Mesothelial cell of epicardium (in vitro differentiated cells): ENCODE measurements at places on chromosomes 3 and 15. TPM values are rescaled to one million over a fixed set of nuclear protein-coding genes. Genes with fewer than 3 reads are reported as not detected.

Gene SLC38A3
- total RNA-seq = 0.84 to 2.5 TPM (median 1.8 TPM) in 3 replicates

Gene CLDN1
- total RNA-seq = 11.4 to 12.8 TPM (median 11.4 TPM) in 3 replicates

Gene NDN
- 84.8 to 89.0 TPM (median 85.8 TPM) in 3 replicates for total RNA-seq

Gene ATR
- total RNA-seq = 23.6 to 27.9 TPM (median 25.5 TPM) in 3 replicates

Gene ARPP21
- total RNA-seq = 0.67 to 1.1 TPM (median 0.68 TPM) in 3 replicates

Gene TRIM42
- total RNA-seq = not detected in 3 replicates

Gene PRKCD
- 15.2 to 17.0 TPM (median 16.1 TPM) in 3 replicates for total RNA-seq

Gene GDPGP1
- total RNA-seq = 8.0 to 9.2 TPM (median 8.4 TPM) in 3 replicates

Gene AHSG
- 0.14 TPM in 1 of 3 replicates, not detected in the others for total RNA-seq

Gene SYNPR
- total RNA-seq = 3.7 to 3.8 TPM (median 3.7 TPM) in 3 replicates

Gene TUSC7
- not detected in 3 replicates for total RNA-seq

Gene ALG1L2
- total RNA-seq = 1.8 to 3.1 TPM (median 2.8 TPM) in 3 replicates

Gene ZCWPW2
- 1.3 to 1.5 TPM (median 1.4 TPM) in 3 replicates for total RNA-seq

Gene GAP43
- 4.2 to 6.1 TPM (median 5.7 TPM) in 3 replicates for total RNA-seq

- DNase-seq = peak; percentile 60
Observed at GRCh38 chr3:126083913-126084767, at the start of gene SLC41A3. TSS of gene SLC41A3 (minus strand) at chr3:126084124. CDS start at chr3:126068219, 15,905 bp downstream.

- no peak for DNase-seq
Observed at GRCh38 chr3:160061525-160061924, 72.9 kb downstream of the IL12A start.

GRCh38 chr3:143002083-143002712, 828 bp downstream of the U2SURP start:
- DNase-seq = no peak

DNA sequence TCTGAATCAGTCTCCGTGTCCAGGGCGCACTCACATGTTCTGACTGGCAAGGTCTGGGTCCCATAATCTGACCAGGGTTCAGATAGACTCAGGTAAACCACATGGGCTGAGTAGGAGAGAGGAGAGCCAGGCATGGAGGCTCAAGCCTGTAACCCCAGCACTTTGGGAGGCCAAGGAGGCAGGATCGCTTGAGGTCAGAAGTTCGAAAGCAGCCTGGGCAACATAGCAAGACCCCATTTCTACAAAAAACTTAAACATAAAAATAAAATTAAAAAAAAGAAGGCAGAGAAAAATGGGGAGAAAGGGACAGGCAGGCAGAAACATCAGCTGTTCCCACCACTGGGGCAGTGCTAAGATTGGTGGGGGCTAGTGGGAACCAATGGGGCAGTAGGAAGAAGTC, 5.4 kb downstream of the TMEM43 start:
- no peak for DNase-seq

DNA sequence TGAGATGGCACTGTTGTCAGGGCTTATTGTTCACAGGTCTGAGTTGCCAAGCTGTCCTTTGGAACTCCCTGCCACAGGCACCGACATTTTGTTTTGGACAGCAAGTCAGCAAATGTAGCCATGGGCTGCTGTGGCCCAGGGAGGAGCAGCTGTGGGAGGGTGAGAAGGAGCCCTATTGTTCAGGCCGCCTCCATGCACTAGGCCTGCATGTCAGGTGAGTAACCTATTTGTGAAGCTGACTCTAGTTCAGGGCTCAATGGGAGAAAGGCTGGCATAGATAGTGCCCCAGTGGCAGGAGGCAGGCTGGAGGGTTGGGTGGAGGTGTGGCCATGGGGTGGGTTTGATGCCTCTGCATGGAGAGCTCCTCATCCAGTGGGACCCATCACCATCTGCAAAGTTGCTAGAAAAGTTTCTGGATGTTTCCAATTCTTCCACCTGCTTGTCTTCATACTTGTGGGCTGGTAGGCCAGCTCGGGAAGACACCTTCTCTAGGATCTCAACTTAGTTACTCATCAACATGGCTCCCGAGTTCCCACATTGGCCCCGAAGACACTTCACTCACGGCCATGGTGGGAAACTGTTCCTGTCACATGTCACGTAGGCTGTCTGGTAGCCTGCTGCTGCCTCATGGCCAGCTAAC, 19.5 kb downstream of the AMOTL2 start:
- DNase-seq = no peak

GRCh38 chr3:158679547-158680000, 7.1 kb upstream of the LXN start:
- DNase-seq = no peak

DNA sequence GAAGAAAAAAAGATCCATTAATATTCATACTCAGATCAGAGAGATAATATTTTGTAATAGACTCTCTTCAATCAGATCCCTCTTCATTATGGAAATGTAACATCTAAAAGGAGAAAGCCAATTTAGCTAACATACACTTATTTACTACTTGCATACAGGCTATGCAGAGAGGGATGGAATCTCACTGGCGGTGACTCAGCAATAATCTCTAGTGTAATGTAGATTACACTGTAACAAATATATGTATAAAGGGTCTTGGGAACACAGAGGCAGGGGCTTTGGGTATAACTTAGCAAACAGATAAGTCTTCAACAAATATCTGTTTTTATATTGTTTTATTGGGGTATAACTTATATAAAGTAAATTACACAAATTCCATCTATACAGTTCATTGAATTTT, 69.6 kb downstream of the CGNL1 start:
- DNase-seq = no peak

GRCh38 chr3:72191209-72191960, 406.4 kb upstream of the PROK2 start:
- no peak for DNase-seq

DNA sequence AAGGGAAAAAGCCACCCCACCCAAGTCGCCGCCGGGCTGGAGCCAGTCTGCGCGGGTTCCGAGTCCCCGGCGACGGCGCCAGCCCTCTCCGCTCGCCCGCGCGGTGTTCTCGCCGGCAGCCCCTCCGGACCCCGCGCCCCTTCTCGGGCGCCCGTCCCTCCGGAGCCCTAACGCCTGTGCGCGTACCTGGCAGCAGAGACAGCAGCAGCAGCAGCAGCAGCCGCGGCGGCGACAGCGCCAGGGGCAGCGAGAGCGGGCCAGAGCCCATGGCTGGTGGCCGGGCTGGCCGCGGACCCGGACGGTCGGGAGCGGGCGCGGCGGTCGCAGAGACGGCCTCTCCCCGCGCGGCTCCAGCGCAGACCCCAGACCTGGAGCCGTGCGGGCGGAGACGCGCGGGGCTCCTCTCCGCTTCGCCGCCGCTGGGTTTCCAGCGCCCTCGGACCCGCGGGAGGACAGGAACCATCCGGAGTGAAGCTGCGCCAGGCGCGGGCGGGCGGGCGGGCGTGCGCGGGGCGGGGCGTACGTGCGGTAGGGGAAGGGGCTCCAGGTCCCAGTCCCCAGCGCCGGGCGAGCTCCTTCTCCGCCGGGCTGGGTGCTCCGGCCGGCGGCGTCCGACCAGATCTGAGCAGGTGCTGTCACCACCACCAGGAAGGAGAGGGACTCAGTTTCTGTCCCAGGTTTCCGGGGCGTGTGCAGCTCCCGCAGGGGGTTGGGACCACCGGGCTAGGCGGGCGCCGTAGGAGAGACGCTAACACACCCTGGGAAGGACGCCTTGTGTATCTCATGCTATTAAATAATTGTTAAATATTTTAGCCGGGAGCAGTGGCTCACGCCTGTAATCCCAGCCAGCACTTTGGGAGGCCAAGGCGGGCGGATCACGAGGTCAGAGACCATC, at the start of gene CHRNA3:
Gene CHRNA3 (minus strand): TSS at position 470 of the 895 bp plus-strand sequence. CDS start 202 bp downstream, at position 268.
- no peak for DNase-seq

- no peak for DNase-seq
Observed at GRCh38 chr15:49688135-49688790, 67.4 kb downstream of the DTWD1 start.

- no peak for DNase-seq
Observed at GRCh38 chr3:49781415-49782199, 4.7 kb downstream of the IP6K1 start.

DNA sequence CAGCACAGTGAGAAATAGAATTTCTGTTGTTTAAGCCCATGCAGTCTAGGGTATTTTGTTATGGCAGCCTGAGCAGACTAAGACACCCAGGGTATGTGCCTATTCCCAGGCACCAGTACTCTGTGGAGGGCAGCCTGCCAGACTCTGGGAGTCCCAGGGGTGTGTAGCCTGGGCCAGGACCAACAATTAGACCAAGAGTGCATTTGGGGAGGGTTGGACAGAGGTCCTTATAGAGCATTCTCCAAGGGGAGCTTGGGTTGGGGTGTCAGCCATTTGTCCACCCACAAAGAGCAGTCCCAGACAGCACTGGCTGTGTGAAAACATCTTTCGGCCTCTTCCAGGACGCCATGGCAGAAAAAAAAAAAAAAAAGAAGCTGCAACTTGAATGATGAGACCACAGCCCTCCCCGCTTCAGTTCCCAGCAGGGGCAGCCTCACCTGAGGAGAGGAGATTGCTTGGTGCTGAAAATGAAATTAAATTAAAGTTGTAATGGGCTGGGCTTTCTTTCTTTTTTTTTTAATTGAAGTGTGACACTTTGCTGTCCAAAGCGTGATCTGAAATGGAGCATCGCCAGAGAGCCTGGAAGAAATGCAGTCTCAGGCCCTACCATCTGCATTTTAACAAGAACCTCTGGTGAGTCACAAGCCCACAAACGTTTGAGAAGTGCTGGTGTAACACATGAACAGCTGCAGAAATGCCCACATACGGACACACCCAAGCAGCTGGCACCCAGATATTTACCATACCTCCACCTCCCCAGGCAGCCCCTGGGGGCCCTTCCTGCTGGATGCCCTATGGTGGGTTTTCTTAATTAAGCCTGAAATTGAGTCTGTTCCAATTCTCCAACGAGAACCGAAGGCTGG, 21.3 kb upstream of the CAV3 start:
- DNase-seq = no peak

- no peak for DNase-seq
Observed at GRCh38 chr15:27272427-27272826, 301.4 kb downstream of the GABRG3 start.

DNA sequence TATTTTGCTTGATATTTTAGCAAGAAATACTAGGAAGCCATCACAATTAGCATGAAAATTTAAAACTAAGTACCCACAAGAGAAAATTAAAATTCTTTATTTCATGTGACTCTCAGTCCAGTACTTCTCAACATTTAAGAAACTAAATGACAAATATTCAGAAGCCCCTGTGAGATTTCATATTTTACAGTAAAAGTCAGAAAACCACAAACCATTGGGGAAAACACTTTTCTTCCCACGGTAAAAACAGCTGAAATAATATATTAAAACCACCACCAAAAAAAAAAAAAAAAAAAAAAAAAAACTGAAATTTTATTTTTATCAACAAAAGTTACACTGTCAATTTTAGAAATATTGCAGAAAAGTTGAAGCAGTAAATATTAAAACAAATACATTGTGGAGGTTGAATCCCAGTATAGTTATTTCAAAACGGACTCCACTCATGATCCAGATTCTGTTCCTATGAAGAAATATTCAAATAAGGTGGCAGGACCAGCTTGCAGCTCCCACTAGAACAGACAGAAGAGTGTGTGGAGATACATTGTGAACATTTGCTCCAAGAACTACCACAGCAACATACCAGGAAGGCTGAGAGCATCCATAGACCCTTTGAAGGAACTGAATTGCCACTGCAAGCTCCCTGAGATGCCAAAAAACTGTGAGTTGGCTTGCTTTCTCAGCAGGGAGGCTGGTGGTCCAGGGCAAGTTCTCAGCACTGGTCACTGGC, 308.2 kb downstream of the CTNNB1 start:
- no peak for DNase-seq

GRCh38 chr15:72338617-72339321, 18.8 kb upstream of the CELF6 start:
- no peak for DNase-seq

DNA sequence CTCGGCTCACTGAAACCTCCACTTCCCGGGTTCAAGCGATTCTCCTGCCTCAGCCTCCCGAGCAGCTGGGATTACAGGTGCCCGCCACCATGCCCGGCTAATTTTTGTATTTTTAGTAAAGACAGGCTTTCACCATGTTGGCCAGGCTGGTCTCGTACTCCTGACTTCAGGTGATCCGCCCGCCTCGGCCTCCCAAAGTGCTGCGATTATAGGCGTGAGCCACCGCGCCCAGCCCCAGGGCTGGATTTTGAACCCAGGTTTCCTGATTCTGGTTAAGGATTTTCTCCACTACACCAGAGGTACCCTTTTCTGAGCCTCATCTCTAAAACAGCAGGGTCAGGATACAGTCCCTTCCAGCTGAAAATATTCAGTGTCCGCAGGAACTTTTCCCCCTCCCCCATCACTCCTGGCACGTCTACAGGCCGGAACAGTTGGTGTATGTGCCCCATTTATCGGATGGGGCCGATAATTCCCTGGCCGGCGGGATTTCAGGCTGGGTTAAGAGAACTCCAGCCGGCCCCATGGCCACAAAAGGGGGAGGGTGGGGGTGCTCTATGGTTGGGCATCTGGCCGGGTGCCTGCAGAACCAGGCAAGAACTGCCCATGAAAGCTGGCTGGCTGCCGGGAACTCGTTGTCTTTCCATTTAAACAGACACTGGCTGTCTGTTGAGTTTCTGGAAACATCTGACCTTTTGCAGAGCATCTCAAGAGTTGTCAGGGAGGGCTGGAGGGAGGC, 26.8 kb upstream of the SEMA4B start:
- no peak for DNase-seq

GRCh38 chr3:36762918-36763849, 1.2 kb downstream of the DCLK3 start:
- DNase-seq = no peak

DNA sequence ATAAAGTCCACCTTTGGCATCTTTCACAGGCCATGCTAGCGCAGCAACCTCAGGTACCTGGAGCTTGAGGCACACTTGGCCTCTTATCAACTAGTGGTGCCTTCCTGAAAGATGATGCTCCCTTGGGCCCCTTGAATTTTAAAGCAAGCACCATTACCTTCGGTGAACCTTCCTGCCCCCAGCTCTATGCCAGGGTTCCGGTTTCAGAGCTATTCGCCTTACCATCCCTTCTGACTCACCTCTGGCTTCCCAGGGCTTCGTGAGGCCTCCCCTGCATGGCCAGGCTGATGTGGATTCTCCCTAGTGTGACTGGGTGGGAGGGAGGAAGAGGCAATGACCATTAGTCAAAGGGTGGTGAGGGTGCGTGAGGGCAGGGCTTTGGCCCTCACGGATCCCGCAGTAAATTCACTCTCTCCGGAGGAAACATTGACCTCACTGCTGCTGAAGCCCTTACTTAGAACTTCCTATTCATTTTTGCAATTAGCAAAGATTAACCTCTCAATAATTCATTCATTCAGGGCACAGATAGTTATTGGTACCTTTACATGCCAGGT, 16.3 kb downstream of the BHLHE40 start:
- no peak for DNase-seq

GRCh38 chr15:70066447-70066846, 31.3 kb downstream of the TLE3 start:
- no peak for DNase-seq

DNA sequence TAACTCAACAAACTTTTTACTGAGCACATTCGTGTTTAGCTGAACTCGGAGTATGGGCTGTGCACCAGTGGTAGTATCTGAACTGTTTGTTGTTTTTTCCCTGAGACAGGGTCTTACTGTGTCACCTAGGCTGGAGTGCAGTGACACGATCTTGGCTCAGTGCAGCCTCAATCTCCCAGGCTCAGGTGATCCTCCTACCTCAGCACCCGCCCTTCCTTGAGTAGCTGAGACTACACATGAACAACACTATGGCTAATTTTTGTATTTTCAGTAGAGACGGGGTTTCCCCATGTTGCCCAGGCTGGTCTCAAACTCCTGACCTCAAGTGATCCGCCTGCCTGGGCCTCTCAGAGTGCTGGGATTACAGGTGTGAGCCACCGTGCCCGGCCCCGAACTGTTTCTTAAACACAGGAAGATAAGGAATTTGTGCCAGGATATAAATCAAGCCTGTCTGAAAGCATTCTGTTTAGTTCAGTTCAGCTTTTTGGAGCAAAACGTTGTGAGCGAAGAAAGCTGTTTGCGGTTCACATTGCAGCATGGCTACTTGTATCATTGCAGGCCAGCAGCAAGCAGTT, 40.4 kb upstream of the SKOR1 start:
- DNase-seq = no peak

GRCh38 chr3:147816752-147817151, 407.6 kb downstream of the ZIC1 start:
- DNase-seq = no peak
